ENCODE measurements at places on chromosomes 4 and X. TPM values are rescaled to one million over a fixed set of nuclear protein-coding genes. Genes with fewer than 3 reads are reported as not detected.

CEP135 gene
- total RNA-seq: 2.6 TPM

TRO gene
- total RNA-seq: 14.2 TPM

SOWAHB gene
- 0.13 TPM for total RNA-seq

CT47B1 gene
- total RNA-seq: not detected

TRIML2 gene
- not detected for total RNA-seq

SPOCK3 gene
- total RNA-seq: 0.56 TPM

DMD gene
- total RNA-seq: 8.9 TPM

Data from epithelial cell of alveolus of lung (primary cell).